ENCODE measurements at places on chromosomes 2 and 18.

GRCh38 chr18:10381951-10382350 lies 72.5 kb upstream of the APCDD1 start:
- no peak for DNase-seq

GRCh38 chr2:239274391-239275043 lies 126.3 kb downstream of the HDAC4 start:
- DNase-seq, result no peak

DNA sequence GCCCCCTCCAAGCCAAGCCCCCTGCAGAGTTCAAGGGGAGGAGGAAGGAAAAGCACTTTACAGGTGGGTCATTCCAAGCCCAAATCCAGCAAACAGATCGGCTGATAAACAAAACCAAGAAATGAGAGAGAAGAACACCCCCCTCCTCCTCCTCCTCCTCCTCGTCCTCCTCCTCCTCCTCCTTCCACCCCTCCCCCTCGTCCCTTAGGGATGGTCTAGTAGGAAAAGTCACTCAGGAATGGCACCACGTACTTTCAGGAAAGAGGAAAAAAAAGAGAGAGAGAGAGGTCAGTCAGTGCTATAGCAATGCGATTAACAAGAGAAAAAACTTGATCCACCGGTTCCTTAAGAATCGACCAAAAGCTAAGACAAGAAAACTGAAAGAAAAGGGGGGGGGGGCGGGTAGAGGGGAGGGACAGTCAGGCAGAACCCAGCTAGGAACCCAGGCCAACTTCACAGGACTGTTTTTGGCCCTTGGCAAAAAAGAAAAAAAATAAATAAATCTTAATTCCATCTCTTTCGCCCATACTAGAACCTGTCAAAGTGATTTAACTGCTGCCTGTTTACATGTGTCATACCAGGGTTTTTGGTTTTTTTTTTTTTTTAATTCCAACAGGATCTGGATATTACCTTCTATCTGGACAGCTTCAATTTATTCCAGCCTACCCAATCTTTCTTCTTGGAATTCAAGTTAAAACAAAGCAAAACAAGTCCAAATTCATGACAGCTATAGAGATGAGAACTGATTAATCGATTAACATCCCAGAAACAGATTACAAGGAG lies 906 bp downstream of the IKZF2 start:
- DNase-seq, result no peak

GRCh38 chr2:116133381-116133942 lies 1681.0 kb upstream of the DDX18 start:
- DNase-seq, result no peak

- DNase-seq, result no peak
These were observed 4.0 kb downstream of the EMILIN2 start for GRCh38 chr18:2850816-2851215.

- DNase-seq, result no peak
These were observed 17.2 kb upstream of the IL37 start for GRCh38 chr2:112893752-112894151.

DNA sequence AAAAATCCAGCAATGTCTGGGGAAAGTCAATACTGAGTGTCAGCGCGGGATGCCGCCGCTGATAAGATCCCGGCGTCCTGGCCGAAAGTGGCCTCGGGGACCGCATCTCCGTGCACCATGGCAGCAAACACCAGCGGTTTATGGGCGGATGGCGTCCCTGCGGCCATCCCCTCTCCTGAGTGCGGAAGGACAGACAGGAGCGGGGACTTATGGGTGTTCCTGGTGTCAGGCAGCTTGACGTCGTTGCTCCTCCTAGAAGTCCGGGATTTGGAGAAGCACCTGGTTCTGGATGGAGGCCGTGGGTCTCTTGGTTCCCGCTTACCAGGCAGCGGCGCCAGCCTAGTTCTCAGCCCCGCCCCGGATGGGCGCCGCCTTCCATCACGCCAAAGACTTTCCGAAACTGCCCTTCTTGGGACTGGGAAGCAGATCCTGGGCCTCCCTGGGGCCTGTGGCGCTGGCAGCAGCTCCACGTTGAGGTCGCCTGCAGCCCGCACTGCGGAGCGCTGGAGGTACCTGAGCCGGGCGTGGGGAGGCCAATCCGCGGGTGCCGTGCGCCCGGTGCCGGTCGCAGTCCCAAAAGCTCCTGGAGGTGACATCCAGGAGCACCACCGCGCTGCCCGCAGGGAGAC lies 119.1 kb downstream of the CCDC74A start:
- no peak for DNase-seq

GRCh38 chr2:31414601-31415241 lies at the start of gene XDH:
TSS of gene XDH (minus strand) at chr2:31414742. CDS start at chr2:31414666, 76 bp downstream.
- no peak for DNase-seq

DNA sequence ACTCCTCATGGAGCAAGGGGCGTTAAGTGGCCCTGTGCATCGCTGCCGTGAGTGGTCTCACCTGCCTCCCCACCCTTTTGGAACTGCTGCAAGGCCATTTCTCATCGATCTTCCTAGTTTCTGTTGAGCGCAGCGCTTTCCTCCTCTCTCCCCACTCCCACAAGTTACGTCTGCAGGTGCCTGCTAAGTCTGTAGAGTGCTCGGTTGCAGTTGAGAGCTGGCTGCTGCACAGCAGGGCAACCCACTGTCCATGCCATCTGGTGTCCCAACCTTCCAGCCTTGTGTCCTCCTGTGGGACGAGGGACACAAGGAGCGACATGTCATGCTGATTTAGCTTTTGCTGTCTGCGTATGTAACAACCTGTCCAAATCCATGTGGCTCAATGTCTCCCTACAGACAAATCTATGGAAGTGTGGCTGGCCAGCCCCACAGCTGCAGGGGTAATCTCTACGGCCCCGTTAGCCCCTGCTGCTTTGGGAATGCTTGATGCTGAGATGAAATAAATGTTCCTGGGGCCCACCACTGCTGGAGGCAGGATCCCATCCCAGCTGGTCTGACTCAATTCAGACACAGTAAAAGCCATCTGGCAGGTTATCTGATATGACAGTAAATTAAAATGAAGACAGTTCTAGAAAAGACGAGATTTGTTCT lies 68.1 kb upstream of the TCF7L1 start:
- no peak for DNase-seq
